Activated naive CD8-positive, alpha-beta T cell treated with anti-CD3 and anti-CD28 coated beads, Interleukin-2, amount 10 ng/mL, durations not matched to agents 7 days and 5 days (primary cell): ENCODE measurements at places on chromosomes 4 and X. TPM values are rescaled to one million over a fixed set of nuclear protein-coding genes. Genes with fewer than 3 reads are reported as not detected.

GRCh38 chr4:89136525-89136924 is 25.2 kb downstream of the TIGD2 start:
- DNase-seq, result no peak

GRCh38 chrX:148618470-148619445 is 118.3 kb downstream of the AFF2 start:
- DNase-seq, result no peak

DNA sequence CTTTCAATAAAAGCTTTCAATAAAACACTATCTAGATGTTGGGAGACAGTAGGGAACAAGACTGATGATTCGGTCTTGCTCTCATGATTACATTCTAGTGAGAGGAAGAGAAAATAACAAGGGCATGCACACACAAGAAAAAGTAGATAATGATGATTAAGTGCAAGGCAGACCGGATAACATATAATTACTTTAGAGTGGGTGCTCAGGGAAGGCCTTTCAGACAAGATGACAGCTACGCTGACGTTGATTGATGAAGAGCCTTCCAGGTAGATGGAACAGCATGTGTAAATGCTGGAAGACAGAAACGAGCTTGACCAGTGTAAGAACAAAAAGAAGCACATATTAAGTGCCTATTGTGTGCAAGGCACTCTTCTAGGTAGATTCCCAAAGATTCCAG is 43.4 kb downstream of the TXK start:
- no peak for DNase-seq

- no peak for DNase-seq
These were observed 703.7 kb upstream of the PCDH10 start for GRCh38 chr4:132445386-132445785.

DNA sequence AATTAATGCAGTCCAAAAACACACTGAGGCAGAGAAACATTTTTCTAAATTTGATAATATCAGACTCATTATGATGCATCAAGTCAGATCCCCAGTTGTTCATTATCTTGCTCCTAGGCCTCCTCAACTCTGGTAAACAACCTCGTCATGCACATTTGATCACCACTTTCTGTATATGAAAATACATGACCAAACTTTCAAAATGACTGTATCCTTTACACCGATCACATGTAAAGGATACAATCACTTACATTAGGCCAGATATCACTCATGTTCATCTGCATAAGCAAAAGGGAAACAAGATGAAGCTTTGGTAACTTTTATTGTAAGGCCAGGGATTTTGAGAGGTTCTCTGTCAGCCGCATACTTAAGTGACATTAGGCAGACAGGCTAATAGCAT is 99.4 kb upstream of the IL1RAPL1 start:
- DNase-seq, result no peak

DNA sequence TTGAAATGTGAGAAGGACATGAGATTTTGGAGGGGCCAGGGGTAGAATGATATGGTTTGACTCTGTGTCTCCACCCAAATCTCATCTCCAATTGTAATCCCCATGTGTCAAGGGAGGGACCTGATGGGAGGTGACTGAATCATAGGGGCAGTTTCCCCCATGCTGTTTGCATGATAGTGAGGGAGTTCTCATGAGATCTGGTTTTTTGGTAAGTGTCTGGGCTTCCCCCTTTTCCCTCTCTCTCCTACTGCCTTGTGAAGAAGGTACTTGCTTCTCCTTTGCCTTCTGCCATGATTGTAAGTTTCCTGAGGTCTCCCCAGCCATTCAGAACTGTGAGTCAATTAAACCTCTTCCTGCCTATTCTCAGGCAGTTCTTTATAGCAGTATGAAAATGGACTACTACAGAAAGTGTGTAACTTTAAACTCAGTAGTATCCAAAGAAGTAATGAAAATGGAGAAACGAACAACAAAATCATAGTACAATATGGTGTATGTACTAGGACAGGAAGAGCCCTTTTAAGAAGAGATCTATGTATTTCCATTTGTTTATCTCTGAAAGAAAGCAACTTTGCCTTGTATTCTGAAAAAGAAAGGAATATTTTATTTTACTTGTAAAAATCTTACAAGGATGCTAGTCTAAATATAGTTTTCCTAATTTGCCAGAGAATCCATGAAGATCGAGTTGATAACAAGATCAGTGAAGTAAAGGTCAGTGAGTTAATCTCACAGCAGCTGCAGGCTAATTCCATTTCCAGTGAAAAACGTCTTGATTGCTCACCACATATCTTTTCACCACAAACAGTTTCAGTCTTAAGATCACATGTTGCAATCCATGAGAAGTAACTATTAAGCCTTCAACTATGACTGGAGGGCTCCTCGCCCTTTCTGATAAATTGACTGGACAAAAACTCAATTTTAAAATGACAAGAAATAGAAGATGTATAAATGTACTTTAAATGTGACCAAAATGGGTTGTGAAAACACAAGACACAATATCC is 20.5 kb downstream of the PKD2 start:
- DNase-seq, result no peak

- peak; percentile 43 for DNase-seq
These were observed 821 bp downstream of the ASMTL start for GRCh38 chrX:1451661-1452515.

GRCh38 chr4:142637614-142638013 is 208.5 kb downstream of the INPP4B start:
- DNase-seq, result no peak

DNA sequence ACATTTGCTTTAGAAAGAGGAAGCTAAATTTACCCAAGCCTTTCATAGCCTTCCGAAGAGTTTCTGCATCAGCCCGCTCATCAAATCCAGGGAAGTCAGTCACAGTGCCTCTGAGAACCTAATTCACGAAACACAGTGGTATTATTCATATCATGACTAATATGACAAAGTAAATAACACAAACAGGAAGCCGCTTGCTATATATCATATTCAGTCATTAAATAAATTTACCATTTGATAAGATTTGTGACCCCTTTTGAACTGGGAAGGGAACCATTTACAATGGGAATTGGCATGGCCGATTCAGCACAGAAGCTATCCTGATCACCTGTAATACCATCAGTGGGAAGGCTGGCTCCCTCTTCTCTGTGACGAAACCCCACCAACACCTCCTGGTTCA is 10.5 kb downstream of the ANXA5 start:
- no peak for DNase-seq

DNA sequence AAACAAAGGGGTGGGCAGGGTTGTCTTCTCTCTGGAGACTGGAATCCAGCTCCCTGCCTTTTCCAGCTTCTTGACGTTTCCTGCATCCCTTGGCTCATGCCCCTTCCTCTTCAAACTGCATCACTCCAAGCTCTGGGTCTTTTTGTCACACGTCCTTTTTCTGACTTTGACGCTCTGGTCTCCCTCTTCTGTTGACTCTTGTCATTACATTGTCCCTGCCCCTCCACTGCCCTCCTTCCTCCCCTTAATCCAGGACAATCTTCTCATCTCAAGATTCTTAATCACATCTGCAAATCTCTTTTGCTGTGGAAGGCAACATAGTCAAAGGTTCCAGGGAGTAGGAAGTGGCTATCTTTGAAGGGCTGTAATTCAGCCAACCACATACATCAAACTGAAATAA is 178.3 kb downstream of the TMA16 start:
- no peak for DNase-seq

GRCh38 chr4:110454441-110454840 is 21.5 kb upstream of the ENPEP start:
- DNase-seq, result no peak

GRCh38 chrX:5306654-5307121 is 922.0 kb downstream of the NLGN4X start:
- DNase-seq, result no peak

DNA sequence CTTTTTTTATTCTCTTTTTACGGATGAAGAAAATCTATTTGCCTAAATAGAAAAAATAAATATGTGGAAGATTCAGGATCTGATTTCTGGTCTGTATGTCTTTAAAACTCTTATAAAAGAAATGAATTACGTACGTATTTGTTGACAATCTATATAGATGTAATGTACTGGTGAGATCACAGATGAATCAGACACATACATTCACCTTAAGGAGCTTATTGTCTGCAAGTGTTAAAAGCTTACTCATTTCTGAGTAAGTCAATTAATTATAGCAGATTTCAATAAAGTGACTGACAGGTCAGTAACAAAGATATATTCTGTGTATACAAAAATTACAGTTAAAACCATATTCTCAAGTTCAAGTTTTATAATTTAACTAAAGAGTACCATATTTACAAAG is 66.6 kb upstream of the NAF1 start:
- no peak for DNase-seq

GRCh38 chr4:163591614-163592020 is 97.1 kb downstream of the TMA16 start:
- DNase-seq, result no peak

- no peak for DNase-seq
These were observed 24.4 kb upstream of the FAM47B start for GRCh38 chrX:34918091-34918736.

Gene MAGEA10
- not detected for total RNA-seq

Gene EIF2S3
- 199 TPM for total RNA-seq

Gene PPEF2
- 0.17 TPM for total RNA-seq

Gene ATP5ME
- total RNA-seq, result 191 TPM

Gene PAGE1
- not detected for total RNA-seq

Gene SPANXD
- not detected for total RNA-seq

Gene GRIA2
- not detected for total RNA-seq

Gene CCDC110
- 0.11 TPM for total RNA-seq

Gene CXCL8
- 2.2 TPM for total RNA-seq

Gene ADH1C
- not detected for total RNA-seq
